NCI-H1092 (cell line): ENCODE measurements at places on chromosomes 7 and 10.

GRCh38 chr7:10824154-10824553 is 149.5 kb upstream of the PHF14 start:
- DNase-seq = no peak

DNA sequence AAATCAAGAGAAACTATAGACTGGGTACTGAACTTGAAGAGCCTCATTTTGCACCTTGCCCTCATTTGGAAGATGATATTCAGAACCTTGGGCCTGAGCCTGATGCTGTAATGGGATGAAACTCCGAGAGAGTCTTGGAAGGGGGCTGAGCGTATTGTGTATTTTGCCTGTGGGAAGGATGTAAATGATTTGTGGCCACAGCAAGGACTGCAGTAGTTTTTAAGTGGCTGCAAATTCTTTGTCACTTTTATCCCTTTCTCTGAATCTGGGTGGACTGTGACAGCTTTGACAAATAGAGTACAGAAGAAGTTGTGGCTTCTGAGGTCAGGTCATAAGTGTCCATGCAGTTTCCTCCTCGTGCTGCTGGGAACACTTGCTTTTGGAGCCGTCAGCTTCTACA is 221.2 kb downstream of the ADRA2A start:
- DNase-seq = no peak

GRCh38 chr10:82206831-82207230 is 331.8 kb downstream of the NRG3 start:
- DNase-seq = no peak

DNA sequence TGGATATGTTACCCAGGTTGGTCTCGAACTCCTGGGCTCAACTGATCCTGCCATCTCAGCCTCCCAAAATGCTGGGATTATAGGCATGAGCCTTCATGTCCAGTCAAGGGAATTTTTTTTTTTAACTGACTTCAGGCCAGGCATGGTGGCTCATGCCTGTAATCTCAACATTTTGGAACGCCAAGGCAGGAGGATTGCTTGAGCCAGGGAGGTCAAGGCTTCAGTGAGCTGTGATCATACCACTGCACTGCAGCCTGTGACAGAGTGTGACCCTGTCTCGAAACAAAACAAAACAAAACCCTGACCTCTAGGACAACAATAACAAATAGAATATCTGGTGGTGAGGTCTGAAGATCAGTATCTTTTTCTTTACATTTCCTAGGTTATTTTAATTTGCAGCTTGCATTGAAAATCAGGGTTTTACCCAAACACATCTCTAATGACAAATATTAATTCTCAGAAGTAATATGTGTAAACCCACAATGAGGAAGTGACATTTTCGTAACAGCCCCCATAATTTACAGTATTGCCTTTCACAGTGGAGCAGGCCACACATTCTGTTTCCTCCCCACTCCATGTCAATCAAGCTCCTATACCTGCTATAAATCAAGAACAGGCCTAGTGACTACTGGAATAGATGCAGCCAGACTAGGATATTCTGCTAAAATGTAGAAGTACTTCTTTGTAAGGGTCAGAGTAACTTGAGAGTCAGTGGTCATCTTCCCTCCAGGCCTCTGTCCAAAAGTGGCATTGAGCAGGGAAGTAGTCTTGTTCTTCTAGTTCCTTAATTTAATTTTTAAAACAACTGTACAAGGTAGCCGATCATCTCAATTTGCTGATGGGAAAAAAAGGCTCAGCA is 43.3 kb upstream of the ECHDC3 start:
- no peak for DNase-seq

- no peak for DNase-seq
These were observed 81.7 kb upstream of the EFCAB10 start for GRCh38 chr7:105662998-105663397.

DNA sequence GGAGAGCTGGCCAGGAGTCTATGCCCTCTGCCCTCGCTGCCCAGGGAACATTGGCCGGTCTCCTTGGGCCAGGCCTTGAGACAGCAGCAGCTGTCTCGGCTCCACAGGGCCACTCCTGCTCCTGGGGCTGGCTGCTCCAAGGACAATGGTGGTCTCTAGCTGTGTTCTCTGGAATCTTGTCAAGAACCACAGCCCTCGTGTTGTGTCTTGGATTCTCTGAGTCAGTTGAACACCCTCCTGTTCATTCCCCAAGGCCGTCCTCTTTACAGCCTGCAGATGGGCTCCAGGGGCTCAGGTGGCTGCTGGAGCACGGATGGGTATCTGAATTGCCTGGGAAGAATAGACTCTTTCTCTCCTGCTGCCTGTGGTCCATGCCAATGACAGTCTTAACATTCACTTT is 511.1 kb downstream of the GLRX3 start:
- DNase-seq = no peak

DNA sequence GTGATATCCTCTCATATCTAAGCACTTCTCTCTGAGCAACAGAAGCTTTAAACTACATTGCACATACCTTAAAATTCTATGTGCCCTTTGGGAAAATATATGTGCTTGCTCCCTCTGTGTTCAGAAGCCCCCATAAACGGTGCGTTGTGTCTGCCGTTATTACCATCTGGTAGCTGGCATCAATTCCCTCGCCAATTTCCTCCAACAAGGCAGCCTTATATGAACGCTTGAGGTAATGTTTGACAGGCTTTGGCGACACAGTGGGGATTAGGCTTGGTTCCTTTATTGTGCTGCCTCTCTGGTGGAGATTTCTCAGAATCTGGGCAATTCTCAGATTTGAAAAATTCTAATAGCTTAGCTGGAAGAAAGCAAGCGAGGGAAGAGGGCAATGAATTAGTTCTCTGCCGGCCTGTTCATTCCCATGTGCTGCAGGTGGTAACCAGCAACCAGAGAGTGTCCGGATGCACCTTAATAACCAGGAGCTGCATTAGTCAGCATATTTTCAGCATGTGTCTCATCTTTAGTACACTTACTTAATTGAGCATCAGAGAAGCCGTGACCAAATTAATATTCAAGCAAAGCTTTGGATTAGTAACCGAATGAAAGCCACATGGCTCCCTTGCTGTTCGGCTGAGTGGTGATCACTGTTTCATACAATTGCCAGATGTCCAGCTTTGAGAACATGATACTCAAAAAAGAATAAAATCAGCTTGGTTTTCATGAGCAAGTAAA is 7.3 kb upstream of the PPP1R17 start:
- no peak for DNase-seq

GRCh38 chr7:39539816-39540215 is 26.4 kb upstream of the YAE1 start:
- DNase-seq = no peak

GRCh38 chr7:3922175-3922635 is 621.2 kb downstream of the SDK1 start:
- no peak for DNase-seq

- DNase-seq = no peak
These were observed 14.9 kb downstream of the GTF2I start for GRCh38 chr7:74672343-74672915.

- no peak for DNase-seq
These were observed 440.5 kb downstream of the GRID1 start for GRCh38 chr10:85926136-85926535.

DNA sequence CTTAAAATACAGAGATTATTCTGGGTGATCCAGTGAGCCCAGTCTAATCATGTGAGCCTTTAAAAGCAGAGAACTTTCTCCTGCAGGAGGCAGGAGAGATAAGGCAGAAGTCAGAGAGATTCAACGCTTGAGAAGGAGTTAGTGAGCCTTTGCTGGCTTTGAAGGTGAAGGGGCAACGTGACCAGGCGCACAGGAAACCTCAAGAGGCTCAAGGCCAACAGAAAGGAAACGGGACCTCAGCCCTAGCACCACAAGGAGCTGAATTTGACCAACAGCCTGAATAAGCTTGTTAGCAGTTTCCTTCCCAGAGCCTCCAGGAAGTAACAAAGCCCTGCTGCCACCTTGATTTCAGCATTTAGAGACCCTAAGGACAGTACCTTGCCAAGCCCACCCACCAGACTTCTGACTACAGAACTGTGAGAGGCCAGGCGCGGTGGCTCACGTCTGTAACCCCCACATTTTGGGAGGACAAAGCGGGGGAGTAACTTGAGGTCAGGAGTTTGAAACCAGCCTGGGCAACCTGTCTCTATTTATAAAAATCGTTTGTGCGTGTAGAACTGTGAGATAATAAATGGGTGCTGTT is 87.3 kb upstream of the KAT6B start:
- DNase-seq = no peak

GRCh38 chr7:103962070-103962469 is 27.4 kb downstream of the RELN start:
- no peak for DNase-seq

GRCh38 chr10:43078986-43079273 is 2.1 kb downstream of the RET start:
- no peak for DNase-seq

- DNase-seq = no peak
These were observed 67.3 kb upstream of the KLF6 start for GRCh38 chr10:3852147-3852904.

- no peak for DNase-seq
These were observed 1212.4 kb downstream of the SORCS1 start for GRCh38 chr10:105952153-105952552.

DNA sequence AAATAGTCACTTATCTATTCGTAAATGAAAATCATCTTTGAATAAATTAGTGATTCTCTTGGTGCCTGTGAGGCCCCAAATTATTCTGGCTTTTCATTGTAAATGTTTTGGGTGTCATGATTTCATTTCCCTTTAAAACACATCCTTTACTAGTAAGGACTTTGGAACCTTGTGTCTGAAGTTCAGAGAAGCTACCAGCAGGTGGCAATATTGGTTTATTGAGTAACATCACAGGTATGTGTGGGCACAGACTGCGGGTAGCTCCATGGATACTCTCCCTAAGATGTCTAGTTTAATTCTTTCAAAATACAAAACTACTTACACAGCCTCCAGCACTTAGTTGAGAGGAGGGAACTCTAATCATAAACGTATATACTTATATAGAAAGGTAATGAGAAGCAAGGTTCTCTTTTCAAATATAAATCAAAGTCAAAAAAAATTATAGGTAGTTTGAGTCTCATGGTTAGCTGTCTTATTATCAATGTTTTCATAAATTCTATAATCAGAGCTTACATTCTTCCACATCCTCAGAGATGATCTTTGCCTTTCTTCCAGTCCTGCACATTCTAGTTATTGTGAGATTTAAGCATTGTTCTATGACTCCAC is 449.6 kb downstream of the GRM8 start:
- peak; percentile 75 for DNase-seq

- no peak for DNase-seq
These were observed 680.7 kb downstream of the SUGCT start for GRCh38 chr7:40815512-40815911.

GRCh38 chr7:115066050-115066449 is 144.2 kb downstream of the MDFIC start:
- no peak for DNase-seq

DNA sequence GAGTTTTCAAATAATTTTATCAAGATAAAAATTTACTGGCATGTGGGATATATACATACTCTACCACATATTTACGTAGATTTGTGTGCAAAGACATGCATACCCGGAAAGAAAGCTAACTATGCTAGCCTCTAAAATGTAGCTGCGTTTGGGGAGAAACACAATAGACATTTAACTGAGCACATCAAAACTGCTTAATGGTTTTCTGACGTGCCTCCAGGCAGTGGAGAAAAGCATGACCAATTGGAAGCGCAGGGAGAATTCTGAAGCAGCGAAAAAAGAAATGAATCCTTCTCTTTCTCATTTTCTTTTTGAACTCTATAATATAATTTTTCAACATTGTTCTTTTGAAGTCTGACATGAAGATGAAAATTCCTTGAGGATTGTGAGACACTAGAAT is 60.3 kb upstream of the LYZL1 start:
- DNase-seq = no peak

GRCh38 chr10:29688230-29688661 is 53.5 kb upstream of the SVIL start:
- peak; percentile 8 for DNase-seq

DNA sequence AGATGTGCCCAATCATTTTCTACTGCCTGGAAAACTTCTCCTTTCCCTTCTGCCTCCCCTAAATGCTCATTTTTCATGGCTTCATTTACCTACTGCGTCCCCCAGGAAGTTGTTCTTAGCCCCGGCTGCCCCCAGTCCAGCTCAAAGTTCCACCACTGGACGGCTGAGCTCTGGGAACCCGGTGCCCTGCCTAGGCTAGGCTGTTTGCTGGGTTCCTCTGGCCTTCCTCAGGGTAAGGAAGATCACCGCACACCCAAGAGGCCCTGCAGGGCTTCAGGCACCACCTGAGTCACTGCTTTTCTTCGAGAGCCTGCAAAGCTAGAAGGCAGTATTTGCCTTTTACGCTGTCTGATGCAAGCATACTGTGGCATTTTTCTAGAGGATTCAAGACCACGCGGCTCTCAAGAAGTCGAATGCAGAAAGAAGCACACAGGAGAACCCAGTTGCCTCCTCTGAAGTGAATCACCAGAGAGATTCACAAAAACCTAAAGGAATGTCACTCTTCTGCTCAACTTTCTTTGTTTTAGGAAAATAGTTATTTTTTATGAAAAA is 46.7 kb upstream of the ZMIZ1 start:
- no peak for DNase-seq

DNA sequence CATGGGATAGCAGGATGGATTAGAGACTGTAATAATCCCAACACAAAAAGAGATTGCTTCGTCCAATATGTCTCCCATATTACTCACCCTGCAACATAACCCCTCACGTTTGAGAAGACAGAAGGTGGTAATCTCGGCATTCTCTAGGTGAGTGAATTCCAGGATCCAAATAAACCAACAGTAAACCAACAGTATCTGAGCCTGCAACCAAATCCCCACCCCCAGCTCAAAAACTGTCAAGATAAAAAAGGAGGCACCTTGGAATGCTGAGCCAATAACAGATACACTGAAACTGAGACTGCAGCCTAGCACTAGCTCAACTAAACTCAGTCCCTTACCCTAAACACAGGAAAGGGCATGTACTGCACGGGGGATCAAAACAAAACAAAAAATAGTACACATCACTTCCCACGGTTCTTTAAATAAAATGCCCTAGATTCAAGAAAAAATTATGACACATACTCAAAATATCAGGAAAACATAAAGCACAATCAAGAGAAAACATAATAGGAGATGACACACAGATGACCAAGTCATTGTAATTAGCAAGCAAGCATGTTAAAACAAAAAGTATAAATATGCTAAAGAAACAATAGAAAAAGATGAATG is 28.0 kb downstream of the IPMK start:
- DNase-seq = no peak

DNA sequence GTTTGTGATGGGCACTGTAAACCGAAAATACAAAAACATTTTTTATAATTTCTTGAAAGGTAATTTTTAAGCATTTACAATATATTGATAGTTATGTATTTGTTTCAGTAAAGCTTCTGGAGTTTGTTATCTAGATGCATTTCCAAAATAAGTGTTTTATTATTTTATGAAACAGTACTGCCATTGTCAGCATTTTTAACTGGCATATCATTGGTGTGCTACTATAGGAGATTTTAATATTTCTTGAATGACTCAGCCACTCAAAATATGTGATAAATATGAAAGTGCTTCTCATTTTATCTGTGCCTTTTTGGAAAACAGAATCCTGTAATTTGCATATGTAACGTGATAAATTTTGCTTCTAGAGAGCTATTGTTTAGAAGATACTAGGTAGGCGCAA is 97.9 kb downstream of the ANKIB1 start:
- DNase-seq = no peak
